ENCODE measurements at places on chromosomes 3 and 15.

DNA sequence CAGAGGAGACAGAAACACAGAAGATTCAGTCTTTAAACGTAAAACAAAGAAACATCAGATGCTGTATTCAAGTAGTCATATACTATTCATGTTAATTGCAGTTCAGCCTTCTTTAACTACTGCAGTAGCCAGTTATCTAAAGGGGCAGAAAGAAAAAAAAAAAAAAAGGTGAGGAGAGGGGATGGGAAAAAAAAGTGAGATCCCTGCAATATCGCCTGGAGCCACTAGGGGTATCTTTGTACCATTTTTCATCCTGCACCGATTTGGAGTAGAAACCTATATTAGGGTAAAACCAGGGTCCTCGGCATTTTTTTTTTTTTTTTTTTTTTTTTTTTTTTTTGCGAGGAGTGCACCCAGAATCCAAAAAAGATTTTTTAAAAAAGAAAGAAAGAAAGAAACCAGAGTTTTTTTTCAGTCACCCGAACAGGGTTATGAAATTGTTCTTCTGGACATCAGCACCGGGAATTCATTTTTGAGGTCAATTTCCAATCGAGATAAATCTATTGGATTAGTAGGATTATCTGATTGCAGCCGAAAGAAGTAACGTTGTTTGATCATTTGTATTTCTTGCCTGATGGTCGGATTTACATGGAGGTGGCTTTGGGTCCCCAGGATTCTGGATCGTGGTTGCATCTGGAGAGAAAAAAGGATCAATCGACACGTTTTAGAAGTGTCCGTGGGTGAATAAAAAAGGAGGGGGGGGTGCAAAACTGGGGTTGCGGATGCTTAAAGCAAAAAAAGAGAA is 186.7 kb downstream of the NLGN1 start:
- peak; percentile 15 for DNase-seq

DNA sequence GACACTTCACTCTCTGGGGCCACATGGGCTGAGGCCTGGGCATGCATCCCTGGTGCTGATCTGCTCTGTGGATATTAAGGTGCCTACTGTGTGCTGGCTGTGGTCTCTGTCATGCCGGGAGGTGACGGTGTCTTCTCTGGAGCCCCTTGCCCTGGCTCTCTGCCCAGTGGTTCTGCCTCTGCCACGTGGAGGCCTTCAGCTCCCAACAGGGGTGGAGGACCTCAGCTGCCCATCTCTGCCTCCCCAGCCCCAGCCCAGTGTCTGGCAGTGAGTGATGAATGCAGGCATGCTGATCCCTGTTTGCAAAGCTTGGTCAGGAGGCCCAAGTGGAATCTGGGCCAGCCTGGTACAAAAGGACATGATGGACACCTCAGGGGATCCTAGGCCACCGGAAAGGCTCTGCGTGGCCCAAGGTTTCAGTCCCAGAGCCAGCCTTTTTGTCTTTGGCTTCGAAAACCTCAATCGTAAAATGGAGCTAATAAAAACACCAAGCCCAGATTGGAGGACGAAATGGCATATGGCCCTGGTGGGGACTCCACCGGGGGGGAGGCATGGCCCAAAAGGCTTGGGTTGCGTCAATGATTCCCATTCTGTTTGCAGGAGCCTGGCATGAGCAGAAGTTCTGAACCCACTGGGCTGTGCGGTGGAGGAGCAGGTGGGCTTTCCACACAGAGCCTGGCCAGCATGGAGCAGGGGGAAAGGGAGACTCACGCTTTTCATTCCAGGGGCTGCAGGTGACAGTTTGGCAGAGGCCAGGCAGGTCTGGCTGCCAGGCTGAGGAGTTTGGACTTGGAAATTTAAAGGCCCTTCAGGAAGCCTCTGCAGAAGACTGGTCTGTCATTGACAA is 54.7 kb upstream of the KLF13 start:
- DNase-seq = no peak

- no peak for DNase-seq
Observed at GRCh38 chr15:29538044-29538443, 268.4 kb upstream of the NSMCE3 start.

DNA sequence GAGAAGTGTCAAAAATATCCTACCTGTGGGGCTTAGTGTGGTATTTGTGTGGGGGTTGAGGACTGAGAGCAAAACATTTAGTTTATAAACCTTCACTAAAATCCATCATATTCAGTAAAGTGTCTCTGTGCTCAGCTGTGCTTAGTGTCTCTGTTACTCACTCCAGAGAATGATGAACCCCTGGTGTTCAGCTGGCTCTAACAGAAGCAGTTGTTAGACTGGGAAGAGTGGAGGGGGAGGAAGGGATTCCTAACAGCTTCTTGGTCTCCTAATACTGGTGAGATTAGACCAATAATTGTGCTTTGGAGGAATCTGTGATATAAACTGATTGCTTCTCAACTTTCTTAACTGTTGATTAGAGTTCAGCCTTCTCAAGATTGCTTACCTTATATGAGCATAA is 1123.5 kb downstream of the ROBO2 start:
- no peak for DNase-seq

GRCh38 chr3:30141178-30141581 is 465.2 kb upstream of the TGFBR2 start:
- no peak for DNase-seq

DNA sequence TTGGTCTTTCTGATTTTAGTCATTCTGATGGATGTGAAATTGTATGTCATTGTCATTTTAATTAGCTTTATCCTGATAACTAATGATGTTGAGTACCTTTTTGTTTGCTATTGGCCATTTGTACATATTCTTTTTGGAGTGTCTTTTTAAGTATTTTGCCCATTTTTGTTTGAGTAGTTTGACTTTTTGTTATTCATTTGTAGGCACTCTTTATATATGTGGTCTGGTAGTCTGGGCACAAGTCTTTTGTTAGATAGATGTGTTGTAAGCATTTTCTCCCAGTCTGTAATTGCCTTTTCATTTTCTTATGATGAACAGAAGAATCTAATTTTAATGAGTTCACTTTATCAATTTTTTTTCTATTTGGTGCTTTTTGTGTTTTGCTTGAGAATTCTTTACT is 14.6 kb downstream of the GPR160 start:
- no peak for DNase-seq

DNA sequence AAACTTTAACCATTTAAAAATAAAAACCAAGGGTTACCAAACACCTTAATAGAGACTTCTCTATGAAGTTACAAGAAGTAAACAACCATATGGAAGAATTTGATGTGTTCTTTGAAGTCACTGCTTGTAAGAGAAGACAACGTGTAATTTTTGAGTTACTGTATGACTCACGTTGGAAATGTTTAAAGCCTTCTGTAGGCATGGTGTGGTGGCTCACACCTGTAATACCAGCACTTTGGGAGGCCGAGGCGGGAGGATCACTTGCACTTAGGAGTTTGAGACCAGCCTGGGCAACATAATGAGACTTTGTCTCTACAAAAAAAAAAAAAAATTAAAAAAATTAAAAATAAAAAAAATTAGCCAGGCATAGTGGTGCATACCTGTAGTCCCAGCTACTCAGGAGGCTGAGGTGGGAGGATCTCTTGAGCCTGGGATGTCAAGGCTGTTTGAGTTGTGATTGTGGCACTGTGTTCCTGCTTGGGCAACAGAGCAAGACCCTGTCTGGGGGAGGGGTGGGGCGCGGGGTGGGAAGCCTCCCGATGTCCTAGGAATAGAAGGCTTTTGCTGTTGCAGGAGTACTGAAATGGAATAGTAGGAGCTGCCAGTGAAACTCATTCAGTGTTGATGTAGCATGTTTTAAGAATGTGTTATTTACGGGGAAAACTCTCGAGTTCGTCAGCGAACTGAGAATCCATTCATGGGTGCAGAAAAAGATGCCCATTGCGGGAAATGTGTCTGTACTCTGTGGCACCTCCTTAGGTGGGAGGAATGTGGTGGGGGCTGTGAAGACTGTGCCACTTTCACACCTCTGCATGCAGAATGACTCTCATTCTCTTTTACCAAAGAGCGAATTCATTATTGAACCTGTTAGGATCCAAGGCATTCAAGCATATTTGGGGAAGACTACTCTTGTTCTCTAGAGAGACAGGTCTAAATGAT is 134.2 kb downstream of the FNDC3B start:
- DNase-seq = no peak

DNA sequence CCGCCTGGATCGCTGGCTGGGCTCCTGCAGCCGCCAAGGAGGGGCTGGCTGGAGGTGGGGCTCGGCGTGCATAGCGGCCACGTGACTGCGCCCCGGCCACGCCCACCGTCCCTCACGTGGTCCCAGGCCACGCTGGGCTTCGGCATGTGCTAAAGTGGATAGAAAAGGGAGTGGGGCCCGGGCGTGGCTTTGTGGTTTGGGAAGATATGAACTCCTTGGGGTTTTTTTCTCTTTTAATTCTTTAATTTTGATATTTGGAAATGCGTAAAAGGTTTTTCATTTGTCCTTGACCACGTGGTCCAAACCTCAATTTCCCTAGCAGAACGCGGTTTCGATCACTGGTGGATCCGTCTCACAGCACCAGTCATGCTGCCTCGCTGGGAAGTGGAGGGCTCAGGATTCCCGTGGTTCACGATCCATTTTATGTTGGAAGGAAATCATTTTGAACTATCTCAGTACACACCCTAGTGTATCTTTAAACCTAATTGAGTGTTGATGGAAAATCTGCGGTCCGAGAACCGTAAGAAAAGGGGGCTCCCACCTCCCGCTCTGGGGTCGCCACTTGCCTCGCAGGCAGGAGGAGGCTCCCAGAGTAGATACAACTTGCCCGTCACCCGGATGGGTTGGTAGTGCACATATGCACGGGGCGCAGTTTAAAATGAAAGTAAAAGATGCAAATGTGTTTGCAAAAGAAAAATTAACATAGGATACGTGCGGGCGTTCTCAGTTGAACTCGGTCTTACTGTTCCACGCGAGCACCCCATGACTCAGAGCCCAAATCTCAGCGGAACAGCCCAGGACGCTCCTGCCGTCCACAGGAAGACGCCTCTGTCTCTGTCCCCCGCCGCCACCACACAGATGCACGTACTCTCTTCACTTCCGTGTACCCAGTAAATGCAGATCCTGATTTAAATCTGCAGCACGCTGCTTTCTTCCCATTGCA is 141.9 kb downstream of the PGPEP1L start:
- peak; percentile 61 for DNase-seq

GRCh38 chr3:124131580-124131979 is 139.7 kb upstream of the ROPN1 start:
- no peak for DNase-seq

GRCh38 chr3:155481089-155481488 is 187.6 kb upstream of the STRIT1 start:
- DNase-seq = no peak

- DNase-seq = no peak
Observed at GRCh38 chr15:62343397-62343796, 178.3 kb upstream of the C2CD4B start.

DNA sequence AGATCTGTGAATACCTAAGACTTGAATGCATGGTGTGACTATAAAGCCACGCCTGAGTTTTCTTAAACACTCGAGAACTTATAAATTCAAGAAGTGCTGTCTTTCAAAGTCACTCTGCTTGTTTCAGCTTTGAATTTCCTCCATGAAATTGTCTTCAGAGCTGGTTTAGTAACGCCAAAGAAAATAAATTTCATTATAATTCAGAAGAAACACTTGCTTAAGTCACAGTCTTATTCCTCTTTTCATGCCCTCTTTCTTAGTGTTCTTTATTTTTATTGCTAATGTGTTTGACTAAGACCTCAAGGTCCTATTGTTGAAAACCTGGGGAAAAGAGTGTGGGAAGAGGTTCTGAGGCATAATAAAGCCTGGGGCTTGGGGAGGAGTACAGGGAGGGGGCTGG is 3.3 kb upstream of the RCN2 start:
- DNase-seq = no peak

DNA sequence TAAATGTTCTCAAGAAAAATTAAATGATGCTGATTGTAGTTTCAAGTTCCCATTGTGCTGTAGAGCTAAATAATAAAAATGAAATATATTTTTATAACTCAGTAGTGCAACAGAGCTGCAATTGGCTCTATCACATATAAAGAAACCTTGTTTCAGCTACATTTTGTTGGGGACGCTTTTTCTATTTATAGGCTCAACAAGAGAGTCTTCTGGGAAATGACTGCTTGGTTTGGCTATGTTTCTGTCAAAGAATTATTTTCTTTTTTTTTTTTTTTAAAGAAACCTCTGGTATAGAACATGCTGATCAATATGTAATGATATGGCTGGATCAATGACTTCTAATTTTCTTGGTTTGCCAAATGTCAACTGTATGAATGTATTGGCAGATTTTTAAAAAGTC is 76.5 kb downstream of the OTOL1 start:
- DNase-seq = no peak

DNA sequence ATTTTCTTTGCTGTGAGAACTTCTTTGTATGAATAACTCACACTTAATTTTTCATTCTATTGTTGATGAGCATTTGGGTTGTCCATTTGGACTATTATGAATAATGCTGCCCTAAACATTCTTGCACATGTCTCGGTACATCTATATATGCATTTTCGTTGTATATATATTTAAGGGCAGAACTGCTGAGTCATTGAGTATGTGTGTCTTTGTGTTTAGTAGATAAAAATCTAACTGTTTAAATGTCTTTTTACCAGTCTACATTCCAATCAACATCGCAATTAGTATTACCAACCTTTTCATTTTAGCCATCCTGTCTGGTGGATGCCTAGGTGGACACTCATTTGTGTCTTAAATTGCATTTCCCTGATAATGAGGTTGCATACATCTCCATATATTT is 144.4 kb downstream of the UACA start:
- no peak for DNase-seq

- no peak for DNase-seq
Observed at GRCh38 chr3:123618768-123619484, 34.1 kb upstream of the HACD2 start.

- no peak for DNase-seq
Observed at GRCh38 chr15:98142572-98142971, 182.1 kb downstream of the ARRDC4 start.

DNA sequence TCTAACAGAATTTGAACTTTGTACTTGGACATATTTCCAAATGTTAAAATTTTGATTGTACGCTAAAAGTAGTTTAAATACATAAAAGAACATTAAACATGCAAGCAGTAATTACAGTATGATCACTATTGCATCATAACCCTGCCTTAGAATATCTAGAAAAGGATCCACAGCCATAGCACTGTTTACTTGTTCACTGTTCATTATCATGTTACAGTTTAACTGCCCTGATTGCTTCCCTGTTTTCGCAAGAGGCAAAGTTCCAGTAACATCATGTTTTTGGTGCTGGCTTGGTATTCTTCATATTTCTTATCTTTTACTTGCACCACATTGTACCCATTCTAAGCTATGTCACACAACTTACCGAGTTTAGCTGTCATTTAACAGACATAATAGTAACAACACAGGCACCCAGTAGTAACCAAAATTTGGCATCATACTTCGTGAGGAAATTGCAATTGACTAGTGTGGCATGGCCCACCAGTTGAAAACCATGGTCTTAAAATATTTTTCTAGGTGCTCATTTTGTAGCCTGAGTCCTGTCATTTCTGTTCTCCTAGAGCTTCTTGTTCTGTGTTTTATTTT is 13.3 kb upstream of the TMEM87A start:
- DNase-seq = no peak

All from GM13976 (cell line).